NCI-H187 (cell line): ENCODE measurements at places on chromosomes 3 and 15.

DNA sequence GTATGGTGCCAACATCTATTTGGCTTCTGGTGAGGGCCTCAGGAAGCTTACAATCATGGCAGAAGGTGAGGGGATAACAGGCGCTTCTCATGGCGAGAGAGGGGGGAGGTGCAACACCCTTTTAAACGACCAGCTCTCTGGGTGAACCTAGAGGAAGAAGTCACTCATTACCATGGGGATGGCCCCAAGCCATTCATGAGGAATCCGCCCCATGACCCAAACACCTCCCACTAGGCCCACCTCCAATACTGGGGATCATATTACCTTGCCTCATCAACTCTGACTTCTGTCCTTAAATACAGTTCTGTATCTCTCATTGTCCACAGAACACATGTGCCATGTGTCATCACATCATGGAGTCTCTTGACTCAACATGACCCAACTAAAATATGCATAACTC lies 37.5 kb upstream of the CLRN1 start:
- no peak for DNase-seq

GRCh38 chr3:13010780-13011572 lies 62.3 kb downstream of the IQSEC1 start:
- no peak for DNase-seq

GRCh38 chr3:136332302-136332701 lies 82.2 kb downstream of the PCCB start:
- DNase-seq: no peak

DNA sequence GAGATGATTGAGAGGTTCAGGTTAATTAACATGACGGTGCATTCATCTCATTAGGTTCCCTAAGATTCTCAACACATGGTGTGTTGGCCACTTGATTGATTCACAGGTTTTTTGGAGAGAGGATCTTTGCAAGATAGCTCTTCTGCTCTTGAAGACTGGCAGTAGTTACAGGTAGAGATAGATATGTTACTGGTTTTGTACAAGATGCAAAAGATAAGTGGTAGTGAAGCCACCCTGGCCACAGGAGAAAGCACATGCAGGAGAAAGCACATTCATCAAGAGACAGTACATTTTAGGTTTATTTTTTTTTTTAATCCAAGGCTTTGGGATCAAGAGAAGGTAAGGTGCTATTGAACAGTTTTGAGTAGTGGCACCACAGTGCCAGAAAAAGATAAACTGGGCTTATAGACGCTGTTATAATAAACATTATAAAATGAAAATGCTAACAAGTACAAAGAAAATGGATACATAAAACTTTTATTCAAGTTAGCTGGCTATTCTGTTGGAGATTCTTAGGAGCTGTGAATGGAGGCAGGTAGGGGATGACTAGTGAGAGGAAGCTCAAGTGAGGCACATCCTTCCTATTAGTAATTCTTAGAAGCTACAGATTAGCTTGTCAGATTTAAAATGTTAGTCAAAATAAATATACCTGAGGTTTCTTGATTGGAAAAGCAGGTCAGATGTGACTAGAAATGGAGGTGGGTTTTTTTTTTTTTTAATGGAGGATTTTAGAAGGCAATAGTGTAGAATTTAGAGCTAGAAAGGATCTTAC lies 10.8 kb downstream of the SELENOT start:
- no peak for DNase-seq

GRCh38 chr3:137163241-137163871 lies 205.6 kb downstream of the IL20RB start:
- DNase-seq: no peak

GRCh38 chr3:73586628-73587027 lies 38.1 kb downstream of the PDZRN3 start:
- DNase-seq: no peak

GRCh38 chr3:134186391-134186790 lies 64.3 kb downstream of the RYK start:
- no peak for DNase-seq

DNA sequence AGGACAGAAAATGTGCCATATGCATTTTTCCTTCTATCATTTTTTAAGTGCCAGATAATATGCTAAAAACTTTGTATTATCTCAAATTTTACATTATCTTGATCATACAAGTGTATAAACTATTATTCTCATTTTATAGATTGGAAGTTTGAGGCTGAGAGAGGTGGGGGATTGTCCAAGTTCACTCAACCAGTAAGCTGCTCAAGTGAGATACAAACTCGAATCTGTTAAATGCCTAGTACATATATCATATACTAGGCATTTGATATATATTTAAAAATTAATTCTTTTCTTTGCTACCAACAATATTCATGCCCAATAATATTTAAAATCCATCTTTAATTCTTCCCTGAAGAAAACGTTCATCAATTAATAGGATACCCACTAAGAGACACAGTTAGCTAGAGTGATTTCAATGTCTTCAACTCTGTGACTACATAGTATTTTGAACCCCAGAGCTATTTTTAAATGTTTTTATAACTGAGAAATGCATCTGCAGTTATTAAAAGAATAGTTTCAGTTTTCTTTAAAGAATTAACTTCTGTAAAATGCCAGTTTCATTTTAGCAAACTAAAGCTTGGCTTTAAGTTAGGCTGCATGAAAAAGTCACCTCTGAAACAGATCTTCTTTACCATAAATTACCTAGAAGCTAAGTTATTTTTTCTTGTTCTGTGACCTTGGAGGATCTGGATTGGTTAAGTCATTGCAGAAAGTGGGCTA lies 40.4 kb downstream of the IQCB1 start:
- DNase-seq: no peak

GRCh38 chr3:126956866-126957650 lies 25.9 kb upstream of the PLXNA1 start:
- no peak for DNase-seq

DNA sequence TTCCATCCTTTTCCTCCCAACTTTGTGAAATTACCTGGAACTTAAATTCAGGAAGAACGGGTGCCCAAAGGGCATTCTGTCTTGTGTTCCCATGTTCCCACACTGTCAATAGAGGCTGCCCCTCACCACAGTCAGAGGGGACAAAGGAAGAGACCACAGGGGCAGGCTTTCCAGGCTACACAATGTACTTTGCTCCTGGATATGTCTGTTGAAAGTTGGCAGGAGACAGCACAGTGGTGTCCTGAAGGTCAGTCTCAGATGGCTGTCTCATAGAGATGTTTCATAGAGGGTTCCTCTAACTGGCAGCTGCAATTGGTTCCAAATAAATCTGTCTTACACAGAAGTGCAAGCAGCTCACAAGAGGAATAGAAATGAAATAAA lies 107.8 kb upstream of the TGFBR2 start:
- DNase-seq: no peak

- no peak for DNase-seq
These were observed 694.0 kb downstream of the SQOR start for GRCh38 chr15:46328821-46329220.

DNA sequence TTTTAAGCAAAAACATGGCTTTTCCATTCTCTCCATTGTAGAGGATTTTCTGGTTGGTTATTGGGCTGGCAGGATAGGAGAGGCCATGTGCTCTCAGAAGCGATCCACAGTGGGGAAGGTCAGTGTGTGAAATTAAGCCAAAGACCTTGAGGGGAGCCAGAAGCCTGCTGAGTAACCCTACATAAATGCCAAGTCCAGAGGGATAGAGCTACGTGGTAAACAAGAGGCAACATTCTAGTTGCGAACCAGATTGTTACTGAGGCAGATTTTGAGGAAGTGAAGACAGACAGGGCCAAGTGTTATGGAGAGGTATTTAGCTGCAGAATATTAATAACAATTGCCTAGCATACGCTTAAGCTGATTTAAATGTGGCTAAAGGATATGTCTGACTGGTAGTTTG lies 592.8 kb upstream of the GBE1 start:
- no peak for DNase-seq

DNA sequence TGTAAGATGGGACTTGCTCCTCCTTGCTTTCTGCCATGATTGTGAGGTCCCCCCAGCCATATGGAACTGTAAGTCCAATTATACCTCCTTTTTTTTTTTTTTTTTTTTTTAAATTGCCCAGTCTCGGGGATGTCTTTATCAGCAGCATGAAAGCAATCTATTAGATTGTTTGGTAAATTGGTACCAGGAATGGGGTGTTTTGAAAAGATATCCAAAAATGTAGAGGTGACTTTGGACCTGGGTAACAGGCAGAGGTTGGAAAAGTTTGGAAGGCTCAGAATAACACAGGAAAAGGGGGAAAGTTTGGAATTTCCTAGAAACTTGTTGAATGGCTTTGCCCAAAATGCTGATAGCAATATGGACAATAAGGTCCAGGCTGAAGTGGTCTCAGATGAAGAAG lies 545.8 kb upstream of the ALCAM start:
- no peak for DNase-seq

DNA sequence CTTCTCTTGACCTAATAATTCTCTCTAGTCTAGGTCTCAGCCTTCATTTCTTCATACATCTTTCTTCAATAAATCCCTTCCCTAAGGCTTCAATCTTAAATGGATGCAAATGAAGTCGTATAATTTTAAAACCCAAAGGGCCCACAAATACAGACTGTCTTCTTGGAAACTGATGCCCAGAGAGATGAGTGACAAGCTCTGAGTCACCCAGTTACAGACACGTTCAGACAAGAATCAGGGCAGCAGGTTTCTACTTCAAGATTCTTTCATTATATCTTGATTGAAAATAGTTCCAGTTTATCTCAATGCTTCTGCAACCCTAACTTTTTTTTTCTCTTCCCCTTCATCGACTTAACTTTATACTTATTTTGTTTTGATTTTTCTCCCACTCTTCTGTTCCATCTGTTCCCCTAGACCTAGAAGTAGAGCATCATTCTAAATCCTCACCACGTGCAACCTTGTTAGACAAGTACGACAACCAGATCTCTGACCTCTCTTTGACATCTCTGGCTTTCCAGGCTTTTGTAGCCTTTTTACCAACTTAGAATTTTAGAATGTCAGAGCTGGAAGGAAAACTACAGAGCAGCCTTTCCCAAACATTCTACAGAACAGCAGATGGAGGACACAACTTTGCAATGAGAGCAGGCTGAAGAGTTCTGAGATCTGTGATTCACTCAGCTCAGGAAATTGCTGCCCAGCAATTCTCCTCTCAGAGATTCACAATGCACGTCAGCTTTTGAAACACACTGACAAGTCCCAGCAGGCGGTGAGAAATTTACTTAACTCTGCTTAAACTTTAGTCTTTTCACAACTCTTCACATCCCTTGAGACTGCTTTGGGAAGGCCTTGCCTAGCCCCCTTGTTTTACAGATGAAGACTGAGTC lies 25.3 kb downstream of the NCEH1 start:
- no peak for DNase-seq

DNA sequence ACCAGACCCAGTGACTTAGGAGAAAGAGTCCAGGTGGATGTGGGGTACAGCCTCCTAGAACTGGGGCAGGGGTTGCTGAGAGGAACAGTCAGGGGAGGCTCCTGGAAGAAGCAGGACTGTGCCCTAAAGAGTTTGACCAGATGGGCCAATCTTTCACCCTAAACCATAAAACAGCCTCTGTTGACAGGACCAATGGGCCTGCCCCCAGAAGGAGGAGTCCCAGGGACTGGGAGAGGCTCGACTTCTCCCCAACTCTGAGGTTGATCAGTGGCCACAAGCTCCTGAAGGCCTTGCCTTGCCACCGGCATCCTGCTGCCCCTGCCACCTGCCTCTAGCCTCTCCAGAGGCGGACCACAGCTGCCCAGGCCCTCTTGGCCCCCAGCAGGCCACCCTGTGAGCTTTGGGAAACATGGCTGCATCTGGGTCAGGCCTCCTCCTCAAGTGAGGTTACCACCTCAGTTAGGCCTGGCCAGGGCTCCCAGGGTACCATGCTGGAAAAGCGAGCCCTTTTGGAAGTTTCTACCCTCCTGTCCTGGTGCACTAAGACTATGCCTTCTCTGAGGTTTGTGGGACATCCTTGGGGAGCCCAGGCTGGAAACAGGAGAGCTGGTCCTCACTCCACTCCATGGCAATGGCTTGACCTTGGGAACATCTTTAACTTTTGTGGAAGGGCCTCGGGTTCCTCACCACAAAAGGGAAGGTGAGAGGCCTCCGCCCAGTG lies 2.8 kb downstream of the VIPR1 start:
- DNase-seq: no peak

DNA sequence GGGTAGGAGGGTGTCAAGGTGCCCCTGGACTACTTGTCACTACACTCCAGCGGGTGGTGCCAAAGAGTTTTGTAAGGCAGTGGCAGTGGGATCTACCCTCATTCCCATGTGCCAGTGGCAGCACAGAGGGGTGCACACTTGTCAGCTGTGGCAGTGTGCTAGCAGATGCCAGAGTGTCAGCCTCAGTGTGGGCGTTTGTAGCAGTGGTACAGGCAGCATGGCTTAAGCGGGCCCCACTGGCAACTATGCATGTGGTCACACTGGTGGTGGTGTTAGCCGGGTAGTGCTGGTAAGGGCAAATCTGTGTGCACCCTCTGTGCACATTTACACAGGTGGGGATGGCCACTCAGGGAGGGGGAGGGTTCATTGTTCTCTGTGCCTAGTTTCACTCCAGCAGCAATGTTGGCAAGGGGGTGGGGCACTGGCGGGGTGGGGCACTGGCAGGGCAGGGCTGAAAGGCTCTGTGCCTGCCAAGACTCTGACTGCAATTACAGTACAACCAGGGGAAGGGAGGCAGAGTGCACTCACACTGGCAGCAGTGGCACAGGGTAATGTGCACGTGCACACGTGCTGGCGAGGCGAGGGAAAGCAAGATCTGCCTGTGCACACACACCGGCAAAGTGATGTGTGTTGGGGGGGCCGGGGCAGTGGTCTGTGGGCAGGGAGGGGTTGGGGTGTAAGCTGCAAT lies 31.8 kb downstream of the MYO9A start:
- DNase-seq: no peak

GRCh38 chr3:120597445-120598049 lies 1.4 kb downstream of the NDUFB4 start:
- no peak for DNase-seq

DNA sequence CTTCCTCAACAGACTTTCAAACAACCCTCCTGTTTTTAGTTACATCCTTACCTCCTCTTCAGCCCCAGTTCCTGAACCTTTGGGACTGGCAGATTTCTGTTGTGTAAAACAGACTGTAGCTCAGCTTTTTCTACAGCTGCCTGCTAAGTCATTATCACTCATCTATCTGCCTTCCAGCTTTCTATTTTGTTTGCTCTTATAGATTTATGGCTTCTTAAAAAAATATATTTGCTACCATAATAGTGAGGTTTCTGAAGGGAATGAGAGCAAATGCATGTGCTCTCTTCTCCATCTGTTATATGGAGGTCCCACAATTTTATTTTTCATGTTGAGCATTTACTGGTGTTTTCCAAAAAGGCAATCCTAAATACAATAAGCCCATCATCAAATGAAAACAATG lies 18.2 kb upstream of the GJD2 start:
- no peak for DNase-seq
